Stimulated activated CD8-positive, alpha-beta memory T cell treated with anti-CD3 and anti-CD28 coated beads, Interleukin-4, amount 100 ng/mL, for 1 hour (primary cell): ENCODE measurements at places on chromosomes 16 and 17.

DNA sequence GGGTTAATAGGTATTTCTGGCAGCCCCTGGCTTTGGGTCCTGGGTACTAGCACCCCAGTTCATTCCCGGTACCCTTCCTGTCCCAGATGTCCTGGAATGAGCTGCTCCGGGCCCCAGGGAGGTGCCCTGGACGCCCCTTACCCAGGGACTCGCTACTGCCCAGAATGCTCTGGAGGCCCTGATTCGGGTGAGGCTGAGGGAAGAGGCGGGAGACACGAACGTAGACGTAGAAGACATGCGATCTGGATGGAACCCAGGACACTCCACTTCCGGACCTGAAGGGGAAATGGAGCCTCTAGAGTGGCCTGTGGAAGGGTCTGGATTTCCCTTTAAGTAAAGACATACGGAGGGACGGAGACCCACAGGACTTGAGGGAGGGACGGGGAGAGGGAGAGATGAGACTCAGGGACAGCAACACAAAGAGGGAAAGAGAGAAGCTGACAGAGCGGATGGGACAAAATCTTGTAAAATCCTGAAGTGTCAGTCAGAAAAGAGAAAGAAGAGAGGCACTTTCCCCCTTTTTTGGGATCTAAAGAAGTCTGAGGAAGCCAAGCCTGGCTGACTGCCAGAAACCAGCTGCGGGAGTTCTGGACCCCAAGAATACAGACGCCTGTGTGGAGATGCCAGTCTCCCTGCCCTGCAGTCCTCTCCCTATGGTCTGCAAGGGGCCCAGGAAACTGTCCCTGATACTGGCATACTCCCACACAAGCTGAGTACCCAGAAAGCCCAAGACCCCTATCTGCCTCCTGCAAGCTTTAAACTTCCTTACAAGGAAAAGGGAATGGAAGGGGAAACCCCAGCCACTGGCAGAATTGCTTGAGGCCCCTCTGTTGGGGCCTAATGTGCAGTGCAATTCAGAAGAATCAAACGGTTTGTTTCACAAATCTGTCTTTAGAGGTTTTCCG, 1.0 kb upstream of the HOXB13 start:
- no peak for DNase-seq

DNA sequence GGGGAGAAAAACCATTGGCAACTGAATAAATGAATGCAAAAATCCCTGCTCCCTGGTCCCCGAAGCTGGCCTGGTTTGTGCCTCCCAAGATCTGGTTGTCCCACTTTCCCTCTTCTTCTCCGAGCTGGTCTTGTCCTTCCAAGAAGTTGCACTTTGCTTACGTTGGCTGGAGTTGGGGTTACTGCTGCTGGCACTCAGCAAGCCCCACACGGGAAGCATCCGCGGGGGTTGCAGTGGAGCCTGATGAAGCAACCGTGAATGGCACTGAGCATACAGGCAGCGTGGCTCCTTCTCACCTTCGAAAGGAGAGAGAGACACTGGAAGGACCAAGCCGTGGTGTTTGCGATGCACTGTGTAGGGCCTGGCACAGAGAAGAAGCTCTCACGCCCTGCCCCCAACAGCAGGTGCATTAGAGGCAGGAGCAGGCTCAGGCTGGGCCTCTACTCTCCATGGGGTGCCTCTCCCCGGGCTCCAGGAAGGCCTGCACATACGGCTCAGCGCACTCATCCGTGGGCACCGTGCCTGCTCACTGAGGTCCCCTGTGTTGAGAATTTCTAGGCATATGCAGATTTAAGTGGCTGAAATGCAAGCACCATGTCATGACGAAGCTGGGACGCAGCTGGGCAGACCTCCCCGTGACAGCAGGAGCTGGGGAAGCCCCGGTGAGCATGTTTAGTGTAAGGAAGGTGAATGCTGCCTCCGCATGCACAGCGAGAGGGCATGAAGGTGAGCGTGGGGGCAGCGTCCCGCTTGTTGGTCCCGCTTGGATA, 12.1 kb downstream of the CA5A start:
- DNase-seq = no peak

- DNase-seq = no peak
These were observed 7.2 kb downstream of the MRPL27 start for GRCh38 chr17:50365649-50366393.

GRCh38 chr17:58232707-58233156, 5.7 kb upstream of the LPO start:
- no peak for DNase-seq

- no peak for DNase-seq
These were observed 33.6 kb downstream of the TRPV3 start for GRCh38 chr17:3524024-3524423.

- no peak for DNase-seq
These were observed 6.2 kb downstream of the PRCD start for GRCh38 chr17:76545918-76546555.

GRCh38 chr17:35944151-35944550, 638 bp upstream of the LYZL6 start:
- no peak for DNase-seq

DNA sequence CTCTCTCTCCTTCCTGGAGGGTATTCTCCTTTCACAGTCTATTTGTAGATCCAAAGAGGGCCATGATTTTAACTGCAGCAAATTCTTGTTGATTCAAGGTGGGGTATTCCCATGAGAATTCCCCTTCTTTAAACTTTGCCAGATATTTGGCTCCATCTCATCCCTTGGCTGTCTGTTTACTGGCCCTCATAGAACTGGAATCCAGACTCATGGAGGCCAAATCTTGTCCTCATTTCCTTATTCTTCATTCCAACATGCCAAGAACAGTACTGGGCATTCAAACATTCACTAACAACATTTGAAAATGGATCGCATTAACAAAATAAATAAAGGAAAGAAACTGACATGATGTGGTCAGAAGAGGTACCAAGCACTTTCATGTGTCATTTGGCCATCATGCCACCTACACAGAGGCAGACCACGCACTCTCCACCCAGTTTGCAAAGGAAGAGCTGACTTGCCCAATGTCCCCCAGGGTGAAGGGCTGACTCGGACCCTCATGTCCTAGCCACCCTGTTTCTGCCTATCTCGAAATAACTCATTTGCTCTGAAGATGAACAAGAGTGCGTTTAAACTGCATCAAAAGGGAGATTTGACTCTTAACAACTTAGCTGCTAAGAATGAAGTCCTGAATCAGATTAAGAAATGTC, 23.1 kb upstream of the SLC35B1 start:
- no peak for DNase-seq

- no peak for DNase-seq
These were observed at the start of gene SEZ6L2 for GRCh38 chr16:29899516-29900101. Gene SEZ6L2, minus strand, starts transcription at chr16:29899550. Its CDS starts 531 bp downstream, at chr16:29899019.

DNA sequence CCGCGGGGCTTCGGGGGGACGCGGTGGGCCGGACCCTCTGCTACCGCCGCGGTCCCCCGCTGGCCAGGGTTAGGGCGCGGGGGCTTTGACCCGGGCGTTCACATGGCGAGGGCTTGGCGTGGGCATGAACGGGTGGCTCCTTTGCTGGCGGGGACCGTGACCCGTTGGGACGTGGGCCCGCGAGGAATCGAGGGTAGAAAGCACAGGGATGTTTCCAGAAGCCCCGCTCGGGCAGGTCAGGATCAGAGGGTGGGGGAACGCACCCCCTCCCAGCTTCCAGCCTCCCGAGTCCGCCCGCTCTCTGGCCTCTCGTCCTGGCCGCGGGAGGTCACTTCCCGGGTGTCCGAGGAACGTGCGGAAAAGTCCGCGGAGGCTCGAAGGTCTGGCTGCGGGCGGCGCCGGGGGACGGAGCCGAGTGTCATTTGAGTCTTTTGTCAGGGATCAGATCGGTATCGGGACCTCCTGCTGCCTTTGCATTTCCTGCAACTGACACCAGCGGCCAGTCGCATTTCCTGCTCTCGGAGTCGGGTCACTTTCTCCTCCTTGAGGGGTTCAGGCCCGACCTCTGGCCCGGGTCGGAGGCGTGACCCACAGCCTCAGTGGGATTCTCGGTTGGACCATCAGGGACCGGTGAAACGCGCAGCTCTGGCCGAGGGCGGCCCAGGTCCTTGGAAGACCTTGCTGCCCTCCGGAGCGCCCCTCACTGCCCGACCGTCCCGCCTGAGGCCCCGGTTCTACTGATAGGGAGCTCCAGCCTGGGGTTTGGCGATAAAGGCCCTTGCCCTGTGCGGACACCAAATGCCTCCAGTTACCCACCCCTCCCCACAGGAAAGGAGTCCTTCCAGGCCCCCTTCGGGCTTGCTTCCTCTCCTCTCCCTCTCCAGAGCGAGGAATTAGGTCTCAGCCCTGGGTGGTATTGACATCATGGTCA, 702 bp upstream of the WNT3 start:
- no peak for DNase-seq

GRCh38 chr17:79000396-79001189, 9.0 kb downstream of the CANT1 start:
- DNase-seq = no peak

DNA sequence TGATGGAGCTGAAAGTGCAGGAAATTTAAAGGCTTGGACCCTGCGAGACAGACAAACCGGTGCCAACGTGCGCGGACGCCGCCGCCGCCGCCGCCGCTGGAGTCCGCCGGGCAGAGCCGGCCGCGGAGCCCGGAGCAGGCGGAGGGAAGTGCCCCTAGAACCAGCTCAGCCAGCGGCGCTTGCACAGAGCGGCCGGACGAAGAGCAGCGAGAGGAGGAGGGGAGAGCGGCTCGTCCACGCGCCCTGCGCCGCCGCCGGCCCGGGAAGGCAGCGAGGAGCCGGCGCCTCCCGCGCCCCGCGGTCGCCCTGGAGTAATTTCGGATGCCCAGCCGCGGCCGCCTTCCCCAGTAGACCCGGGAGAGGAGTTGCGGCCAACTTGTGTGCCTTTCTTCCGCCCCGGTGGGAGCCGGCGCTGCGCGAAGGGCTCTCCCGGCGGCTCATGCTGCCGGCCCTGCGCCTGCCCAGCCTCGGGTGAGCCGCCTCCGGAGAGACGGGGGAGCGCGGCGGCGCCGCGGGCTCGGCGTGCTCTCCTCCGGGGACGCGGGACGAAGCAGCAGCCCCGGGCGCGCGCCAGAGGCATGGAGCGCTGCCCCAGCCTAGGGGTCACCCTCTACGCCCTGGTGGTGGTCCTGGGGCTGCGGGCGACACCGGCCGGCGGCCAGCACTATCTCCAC, at the start of gene NOG:
TSS of gene NOG (plus strand) at position 54 of the 674 bp plus-strand sequence. CDS start at position 579, 525 bp downstream.
- DNase-seq = no peak

GRCh38 chr17:77692571-77693161, 265.8 kb upstream of the TNRC6C start:
- DNase-seq = no peak

- DNase-seq = no peak
These were observed 605 bp downstream of the MRTFB start for GRCh38 chr16:14071576-14072271.

DNA sequence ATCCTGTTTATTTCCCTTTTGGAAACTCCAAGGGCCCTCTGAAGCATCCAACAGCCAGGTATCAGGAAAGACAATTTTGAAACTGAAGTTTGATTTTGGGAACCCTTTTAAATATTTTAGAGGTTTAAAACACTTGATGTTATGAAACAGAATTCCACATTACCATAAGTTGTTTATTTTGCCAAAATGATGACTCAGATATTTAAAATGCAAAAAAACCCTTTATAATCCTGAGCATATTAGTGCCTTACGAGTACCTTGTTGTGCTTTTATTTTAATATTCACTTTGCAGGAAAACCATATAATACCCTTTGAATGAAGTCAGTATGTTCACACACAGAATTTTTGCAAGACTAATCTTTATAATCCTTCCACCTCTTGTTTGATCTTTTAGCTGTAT, 765.1 kb upstream of the CA10 start:
- DNase-seq = no peak

DNA sequence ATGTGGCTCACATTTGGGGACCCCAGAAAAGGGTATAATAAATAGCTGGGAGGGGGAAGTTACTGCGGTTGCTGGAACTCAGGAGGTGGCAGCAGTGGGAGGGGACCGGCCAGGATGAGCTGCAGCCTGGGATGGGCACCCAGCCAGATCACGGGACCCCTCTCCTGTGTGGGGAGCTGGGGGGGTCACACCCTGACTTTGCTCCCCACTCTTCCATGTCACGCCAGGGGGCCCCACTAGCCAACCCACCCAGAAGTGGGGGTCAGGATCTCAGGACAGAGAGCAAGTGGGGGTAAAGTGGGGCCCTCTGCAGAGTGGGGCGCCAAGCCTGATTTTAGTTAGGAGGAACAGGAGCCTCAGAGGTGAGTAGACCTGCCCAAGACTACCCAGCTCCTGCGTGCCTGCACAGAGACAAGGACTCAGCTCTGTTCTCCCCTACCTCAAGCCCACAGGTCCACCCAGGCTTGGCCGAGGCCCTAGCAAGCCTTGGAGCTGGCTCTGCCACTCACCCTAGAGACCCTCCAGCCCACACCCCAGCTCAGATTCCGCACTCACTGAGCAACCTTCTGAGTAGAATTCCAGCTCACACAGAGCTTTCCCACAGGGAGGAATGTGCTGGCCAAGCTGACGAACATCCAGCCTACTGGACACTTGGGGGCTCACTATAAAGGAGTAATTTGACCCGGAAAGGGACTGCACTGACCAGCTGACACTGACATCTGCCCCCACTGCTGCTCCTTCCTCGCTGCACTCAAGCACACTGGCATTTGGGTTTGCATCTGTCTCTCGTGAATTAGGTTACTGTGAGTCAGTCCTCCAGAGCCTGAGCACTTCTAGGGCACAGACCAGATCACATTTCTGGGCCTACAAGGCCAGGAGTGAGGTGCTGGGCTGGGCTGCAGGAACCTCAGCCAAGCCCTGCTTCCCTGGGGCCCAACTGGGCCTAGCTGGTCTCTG, 310.1 kb downstream of the C16orf95 start:
- no peak for DNase-seq

DNA sequence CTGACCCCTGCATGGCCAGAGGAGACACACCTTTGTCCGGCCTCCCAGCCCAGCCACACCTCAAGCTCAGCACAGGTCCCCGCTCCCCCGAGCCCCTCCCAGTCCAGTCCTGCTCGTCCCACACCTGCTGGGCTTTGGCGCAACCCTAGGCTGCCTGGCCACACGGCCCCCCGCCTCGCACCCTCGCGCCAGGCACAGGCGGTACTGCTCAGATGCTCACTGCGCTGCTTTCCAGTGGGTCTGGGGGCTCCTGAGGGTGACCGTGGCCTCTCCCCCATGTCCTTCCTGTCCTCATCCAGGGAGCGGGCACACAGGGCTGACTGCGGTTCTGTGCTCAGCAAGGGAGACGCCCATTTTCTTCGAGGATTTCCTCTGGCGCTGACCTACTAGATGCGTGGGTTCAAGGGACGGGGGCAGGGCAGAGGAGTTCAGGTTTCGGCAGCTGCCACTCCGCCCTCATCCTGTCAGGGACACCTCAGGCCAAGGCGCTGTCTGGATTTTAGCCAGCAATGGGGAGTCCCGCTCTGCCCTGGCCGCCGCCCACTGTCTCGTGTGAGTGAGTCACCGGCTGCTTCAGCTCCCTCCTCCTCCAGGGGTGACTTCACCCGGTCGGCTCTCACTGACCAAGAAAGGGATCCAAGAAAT, 118.0 kb upstream of the ZNF469 start:
- no peak for DNase-seq

- DNase-seq = no peak
These were observed 215.3 kb downstream of the C16orf78 start for GRCh38 chr16:49588729-49589384.

GRCh38 chr17:47935961-47936360, 5.4 kb upstream of the PNPO start:
- DNase-seq = no peak

- DNase-seq = peak; percentile 41
These were observed 62.9 kb downstream of the SMURF2 start for GRCh38 chr17:64599187-64599676.
